ENCODE measurements at places on chromosomes 2 and 18.

- DNase-seq = no peak
Measured at GRCh38 chr18:74063557-74063956, 84.1 kb downstream of the FBXO15 start.

DNA sequence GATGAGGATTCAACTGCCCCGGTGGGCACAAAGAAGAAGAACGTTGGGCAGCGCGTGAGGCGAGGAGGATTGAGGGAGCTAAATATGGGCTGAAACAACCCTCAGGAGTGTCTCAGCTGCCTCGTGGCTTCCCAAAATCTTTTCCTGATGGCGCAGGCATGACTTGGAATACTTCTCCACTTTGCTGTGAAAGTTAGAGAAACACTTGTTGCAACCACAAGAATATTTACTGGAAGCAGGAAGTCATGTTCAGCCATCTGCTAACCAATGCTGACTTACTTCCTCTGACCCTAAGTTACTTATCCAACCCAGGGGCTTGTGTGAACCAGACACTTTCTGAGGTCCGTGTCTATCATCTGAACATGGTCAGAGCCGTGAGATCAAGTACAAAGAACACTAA lies 148.8 kb downstream of the ARL4C start:
- DNase-seq = no peak

DNA sequence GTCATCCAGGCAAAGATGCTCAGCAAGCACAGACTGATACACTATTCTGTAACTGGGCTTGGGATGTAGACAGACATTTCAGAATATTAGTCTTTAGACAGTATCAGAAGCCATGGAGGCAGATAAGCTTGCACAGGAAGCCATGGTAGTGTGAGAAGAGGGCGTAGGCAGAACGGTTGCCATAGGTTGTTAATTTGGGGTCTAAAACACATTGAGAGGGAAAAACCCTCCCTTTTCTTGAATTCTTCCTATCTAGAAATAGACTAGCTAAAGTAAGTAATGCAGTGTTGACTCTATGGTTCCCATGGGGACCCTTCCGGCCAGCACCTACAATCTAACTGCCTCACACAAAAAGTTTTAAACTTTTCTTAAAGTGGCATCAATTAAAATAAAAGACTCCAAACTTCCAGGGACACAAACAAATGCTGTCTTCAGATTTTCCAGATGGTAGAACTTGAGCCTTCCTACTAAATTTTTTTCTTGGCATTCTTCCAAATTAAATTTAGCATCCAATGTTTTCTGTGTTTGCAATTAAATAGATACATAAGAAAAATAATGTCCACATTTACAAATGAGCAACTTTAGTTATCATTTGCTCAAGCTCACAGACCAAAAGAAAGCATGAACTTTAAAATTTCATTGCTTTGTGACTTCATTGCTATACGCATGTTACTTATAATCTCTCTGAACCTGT lies 1.9 kb downstream of the PRKRA start:
- DNase-seq = no peak

GRCh38 chr2:88669482-88670214 lies 21.8 kb upstream of the RPIA start:
- no peak for DNase-seq

- DNase-seq = no peak
Measured at GRCh38 chr2:122610948-122611609, 855.6 kb downstream of the TSN start.

DNA sequence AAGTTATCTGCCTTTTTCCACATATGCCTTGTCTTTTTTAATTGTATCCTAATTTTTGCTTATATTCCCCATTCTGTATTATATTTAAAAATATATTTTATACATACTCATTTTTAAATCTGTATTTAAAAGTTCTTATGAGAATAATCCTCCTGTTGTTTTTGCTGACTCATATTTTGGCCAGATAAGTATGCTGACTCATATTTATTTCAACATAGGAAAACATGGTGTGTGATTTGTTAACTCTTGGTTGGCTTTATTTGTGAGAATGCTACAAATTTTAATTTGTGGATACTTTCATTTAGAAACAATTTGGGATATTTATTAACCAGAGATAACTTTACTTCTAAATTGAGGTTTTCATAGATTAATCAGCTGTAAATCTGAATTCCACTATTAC lies 587.7 kb downstream of the CPS1 start:
- DNase-seq = no peak

GRCh38 chr2:214545898-214546542 lies 135.2 kb downstream of the VWC2L start:
- no peak for DNase-seq

DNA sequence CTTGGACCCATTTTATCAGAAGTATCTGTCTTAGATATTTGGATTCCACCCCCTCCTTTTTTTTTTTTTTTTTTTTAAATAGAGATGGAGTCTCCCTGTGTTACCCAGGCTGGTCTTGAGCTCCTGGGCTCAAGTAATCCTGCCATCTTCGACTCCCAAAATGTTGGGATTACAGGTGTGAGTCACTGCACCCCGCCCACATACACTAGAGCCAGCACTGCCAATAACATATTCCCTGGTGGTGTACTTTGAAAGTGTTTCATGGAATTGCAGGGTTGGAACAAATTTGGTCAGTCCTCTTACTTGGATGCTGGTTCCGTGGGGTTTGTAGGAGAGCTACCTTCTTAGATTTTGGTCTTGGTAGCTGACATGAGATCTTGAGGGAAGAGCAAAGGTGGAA lies 15.0 kb downstream of the PDCL3 start:
- DNase-seq = no peak

DNA sequence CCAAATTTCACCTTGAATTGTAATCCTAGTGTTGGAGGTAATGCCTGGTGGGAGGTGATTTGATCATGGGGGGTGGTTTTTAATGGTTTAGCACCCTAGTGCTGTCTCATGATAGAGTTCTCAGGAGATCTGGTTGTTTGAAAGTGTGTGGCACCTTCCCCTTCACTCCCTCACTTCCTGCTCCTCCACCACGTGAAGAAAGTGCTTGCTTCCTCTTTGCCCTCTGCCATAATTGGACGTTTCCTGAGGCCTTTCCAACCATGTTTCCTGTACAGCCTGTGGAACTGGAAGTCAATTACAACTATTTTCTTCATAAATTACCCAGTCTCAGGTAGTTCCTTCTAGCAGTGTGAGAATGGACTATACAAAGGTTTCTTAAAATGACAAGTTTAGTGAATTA lies 251.8 kb upstream of the NETO1 start:
- DNase-seq = no peak

- no peak for DNase-seq
Measured at GRCh38 chr2:106638043-106638442, 150.9 kb downstream of the CD8B2 start.

DNA sequence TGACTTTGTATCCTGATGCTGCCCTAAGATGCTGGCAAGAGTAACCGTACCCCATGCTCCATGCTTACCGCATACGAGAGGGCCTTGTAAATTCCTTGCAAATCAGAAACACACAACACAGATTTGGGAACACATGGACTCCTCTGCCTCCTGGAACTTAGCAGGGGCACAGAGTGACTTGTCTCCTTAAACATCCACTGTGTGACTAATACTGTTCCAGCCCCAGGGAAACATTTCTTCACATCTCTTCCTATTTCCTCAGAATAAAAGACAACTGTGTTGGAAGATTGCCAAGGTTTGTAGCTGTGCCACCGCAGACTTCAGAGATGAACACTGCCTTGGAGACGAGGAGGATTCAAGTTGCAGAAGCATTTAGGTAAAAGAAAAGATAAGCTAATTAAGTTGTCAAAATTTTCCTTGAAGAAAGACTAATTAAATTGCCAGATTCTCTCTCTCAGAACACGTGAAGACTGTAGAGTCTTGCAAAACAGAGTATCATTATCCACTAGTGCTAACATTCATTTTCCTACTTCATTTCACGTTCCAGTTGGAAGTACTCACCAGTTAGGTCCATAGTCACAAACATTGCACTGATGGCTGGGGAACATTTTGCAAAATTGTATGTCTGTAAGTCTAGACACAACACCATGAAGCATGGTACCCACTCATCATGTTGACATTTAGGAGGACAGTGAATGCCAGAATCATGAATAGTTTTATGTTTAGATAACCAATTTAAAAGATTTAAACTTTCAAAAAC lies 188.8 kb downstream of the TSN start:
- no peak for DNase-seq

- no peak for DNase-seq
Measured at GRCh38 chr2:241619597-241620418, 17.1 kb downstream of the THAP4 start.

- no peak for DNase-seq
Measured at GRCh38 chr2:209499069-209499468, 75.2 kb downstream of the MAP2 start.

DNA sequence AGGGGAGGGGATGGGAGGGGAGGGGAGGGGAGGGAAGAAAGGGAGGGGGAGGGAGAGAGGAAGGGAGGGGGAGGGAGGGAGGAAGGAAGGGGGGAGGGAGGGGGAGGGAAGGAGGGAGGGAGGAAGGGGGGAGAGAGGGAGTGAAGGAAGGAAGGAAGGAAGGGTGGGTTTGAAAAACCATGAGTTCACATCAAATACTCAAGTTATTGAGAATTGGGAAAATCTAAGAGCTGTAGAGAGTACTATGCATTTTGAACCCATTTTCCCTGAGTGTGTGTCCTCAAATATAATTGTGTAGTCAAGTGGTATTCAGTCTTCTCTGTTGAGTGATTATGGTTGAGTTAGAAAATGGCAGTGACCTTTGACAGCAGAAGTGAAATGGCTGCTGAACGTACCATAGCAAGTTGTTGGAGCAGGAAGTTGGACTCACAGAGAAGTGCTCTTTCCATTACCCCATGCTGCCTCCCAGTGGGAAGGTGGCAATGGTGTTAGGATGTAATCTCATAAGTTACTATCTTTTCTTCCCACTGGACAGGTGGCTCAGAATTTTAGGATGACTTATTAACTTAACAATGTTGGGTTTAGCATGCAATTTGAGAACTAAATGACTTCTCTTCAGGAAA lies 214.6 kb downstream of the SETBP1 start:
- peak; percentile 40 for DNase-seq

DNA sequence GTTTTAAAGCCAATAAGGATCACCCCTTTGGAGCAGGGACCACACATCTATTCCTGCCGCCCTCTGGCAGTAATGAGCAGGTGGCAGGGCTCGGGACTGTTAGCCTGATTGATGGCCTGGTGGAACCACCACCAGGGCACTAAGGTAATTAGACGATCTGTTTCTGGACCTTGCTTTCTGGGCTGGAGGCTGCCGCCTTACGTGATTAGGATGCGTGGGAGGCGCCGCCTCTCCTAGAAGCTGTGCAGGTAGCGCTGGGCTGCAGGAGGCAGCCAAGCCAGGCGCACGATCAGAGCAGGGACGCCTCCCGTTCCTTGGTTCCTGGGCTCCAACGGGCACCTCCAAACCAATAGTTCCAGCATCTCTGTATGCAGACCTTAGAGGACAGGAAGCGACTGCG lies 242.6 kb upstream of the RAB12 start:
- no peak for DNase-seq

All from left ventricle myocardium superior (tissue), 1 donor.